Karpas-422 (cell line): ENCODE measurements at places on chromosomes 2 and 18. TPM values are rescaled to one million over a fixed set of nuclear protein-coding genes. Genes with fewer than 3 reads are reported as not detected.

DNA sequence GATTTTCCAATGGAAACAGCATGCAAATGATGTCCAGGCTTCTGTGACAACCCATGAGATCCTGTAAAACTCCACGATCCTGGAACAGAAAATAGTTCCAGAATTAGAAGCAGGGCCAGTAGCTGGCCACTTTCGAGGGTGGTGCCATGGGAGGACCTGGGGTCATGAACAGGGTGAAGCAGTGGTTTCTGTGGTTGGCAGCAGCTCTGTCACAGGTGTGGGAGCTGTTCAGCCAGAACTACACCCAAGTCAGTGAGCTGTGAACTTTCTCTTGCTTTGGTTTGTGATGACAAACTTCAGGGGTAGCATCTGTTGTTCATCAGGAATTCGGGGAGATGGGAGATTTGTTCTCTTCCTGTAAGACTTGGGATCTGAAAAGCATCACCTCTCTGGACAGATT, 314.4 kb upstream of the NT5C1B start:
- no peak for DNase-seq

- DNase-seq: no peak
Measured at GRCh38 chr2:230234845-230235244, 9.3 kb downstream of the SP140 start.

- no peak for DNase-seq
Measured at GRCh38 chr2:38214209-38214717, 138.3 kb upstream of the CYP1B1 start.

The TRAF3IP1 gene
- 16.0 and 18.4 TPM in 2 replicates for total RNA-seq

The AOX1 gene
- total RNA-seq: 0.37 TPM in 1 of 2 replicates, not detected in the other

The OTOS gene
- not detected in 2 replicates for total RNA-seq

DNA sequence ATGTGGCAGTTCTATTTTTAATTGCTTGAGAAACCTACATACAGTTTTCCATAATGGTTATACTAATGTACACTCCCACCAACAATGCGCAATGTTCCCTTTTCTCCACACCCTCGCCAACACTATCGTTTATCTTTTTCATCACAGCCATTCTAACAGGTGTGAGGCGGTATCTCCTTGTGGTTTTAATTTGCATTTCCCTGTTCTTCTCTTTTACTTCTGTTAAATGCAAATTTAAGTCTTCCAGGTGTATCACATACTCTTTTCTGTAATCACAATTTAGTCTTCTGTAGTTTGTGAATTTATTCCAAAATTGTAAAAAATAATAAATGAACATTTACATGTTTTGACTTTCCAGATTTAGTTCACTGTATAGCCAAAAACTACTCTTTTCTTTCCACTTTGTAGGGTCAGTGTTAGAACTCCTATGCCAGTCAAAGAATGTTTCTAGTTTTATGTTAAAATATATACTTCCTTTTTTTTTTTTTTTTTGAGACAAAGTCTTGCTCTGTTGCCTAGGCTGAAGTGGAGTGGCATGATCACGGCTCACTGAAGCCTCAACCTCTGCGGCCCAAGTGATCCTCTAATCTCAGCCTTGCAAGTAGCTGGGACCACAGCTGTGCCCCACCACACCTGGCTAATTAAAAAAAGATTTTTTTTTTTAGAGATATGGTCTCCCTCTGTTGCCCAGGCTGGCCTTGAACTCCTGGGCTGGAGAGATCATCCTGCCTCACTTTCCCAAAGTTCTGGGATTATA, 15.4 kb upstream of the ACYP2 start:
- peak; percentile 97 for DNase-seq

DNA sequence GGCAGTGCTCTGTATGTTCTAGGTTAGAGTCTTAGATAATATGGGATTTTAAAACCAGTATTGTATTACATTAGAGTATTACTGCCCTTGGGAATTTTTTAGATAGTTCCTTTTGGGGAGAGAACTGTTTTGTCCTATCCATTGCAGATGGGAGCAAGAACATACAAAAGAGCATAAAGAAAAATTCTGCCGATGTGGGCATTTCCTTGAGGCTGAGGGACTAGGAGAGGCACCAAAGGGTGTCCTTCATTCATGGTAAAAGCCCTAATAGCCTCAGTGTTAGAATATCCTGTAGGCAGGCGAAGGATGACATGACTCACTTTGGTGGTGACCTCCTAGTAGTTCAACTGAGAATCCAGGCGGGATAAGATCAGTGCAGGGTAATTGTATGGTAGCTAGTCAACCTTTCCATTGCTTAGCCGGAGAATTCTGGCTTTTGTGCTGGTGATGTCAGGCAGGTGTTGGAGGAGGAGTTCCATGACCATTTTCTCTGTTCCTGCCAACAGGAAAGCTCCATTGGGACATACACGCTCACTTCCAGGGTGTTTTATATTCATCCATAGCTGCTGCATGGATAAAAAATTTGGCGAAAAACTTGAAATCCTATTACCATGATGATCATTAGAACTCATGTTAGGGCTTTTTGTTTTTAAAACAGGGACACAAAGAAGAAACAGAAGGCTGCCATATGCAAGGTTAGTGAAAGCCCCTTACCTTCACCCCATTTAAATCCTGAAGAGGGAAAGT, 28.1 kb downstream of the EPAS1 start:
- no peak for DNase-seq

DNA sequence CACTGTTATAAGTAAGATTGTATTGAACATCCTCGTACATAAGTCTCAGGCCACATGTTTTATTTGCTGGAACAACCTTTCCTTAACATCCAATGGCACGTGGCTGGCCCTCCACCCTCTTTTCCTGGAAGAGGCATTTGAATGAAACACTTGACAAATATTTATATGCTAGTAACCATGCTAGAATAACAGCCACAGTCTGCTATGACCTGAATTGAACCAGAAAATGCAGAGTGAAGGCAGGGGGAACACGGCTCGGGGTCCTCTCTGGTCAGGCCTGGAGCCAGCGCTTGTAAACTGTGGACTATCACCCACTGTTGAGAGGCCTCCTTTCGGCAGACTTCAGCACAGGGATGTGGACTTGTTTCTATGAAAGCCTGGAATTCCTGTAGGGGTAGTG, 198.2 kb upstream of the COPS8 start:
- no peak for DNase-seq

The KLHL41 gene
- 0.07 TPM in 1 of 2 replicates, not detected in the other for total RNA-seq
